ENCODE measurements at places on chromosomes 1 and 21.

DNA sequence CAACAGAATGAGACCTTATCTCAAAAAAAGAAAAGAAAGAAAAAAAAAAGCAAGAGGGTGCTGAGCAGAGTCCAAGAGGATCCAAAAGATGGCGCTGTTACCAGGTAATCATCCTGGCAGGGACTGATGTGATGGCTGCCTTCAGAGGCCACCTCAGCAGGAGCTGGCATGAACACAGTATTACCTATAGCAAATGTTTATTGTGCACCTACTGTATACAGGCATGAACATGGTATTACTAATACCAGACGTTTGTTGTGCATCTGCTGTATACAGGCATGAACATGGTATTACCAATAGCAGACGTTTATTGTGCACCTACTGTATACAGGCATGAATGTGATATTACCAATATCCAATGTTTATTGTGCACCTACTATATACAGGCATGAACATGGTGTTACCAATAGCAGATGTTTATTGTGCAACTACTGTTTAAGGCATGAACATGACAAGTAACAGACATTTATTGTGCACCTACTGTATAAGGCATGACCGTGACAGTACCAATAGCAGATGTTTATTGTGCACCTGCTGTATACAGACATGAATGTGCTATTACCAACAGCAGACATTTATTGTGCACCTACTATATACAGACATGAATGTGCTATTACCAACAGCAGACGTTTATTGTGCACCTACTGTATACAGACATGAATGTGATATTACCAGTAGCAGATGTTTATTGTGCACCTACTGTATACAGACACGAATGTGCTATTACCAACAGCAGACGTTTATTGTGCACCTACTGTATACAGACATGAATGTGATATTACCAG lies 115.1 kb upstream of the TMEM51 start:
- peak; percentile 67 for DNase-seq

GRCh38 chr1:100810360-100810759 lies 84.3 kb downstream of the EXTL2 start:
- DNase-seq = no peak

DNA sequence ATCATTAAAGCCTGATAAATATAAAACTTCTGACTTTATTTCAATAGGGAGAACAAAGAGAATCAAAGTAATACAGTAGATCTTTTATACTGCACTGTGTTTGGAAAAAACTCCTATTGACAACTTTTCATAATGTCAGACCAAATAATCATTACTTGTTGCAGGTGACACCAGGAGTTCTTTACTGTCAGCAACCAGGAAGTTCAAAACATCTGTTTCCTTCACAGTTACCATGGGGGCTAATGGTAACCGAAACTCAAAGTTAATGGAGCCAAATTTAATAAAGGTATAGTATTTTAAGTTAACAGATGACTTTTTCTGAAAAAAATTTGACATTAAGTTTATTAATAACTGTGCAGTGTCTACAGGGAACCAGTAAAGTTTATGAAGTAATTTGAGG lies 10.6 kb downstream of the EFCAB7 start:
- DNase-seq = no peak

DNA sequence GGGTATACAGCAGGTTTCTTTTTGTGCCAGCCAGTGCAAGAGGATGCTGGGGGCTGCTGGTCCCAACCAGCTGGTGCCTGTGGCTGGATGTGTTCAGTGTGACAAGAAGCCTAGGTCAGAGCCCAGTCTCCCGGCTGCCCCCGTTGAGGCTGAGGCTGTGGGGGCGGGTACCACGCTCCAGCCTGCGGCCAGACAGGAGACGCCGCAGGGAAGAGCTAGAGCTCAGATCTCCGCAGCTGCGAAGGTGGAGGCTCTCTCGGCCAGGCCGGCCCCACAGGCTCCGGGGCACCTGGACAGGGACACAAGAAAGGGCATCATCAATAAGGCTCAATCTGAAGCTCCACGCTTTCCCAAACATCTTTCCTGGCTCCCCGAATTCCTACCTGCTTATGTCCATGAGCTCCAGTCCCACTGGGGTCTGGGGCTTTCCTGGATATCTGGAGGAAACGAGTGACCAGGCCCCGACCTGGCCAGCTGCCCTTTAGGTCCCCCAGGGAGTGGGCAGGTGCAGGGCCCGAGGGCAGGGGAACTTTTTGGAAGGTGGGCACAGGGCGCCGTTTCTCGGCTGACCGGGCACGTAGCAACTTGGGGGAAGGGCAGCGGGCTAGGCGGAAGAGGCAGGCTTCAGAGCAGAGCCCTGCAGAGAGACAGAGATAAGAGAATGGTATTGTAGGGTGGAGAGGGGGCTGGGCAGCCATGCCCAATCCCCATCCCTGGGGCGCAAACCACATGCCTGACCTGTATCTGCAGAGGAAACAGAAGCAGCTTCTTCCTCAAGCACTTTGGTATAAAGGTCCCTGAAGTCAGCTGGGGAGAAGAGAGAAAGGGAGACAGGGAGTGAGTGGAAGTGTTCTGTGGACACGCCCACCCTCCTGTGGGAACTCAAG lies 7.4 kb downstream of the ENTREP3 start:
- peak; percentile 94 for DNase-seq

- no peak for DNase-seq
Observed at GRCh38 chr21:41032541-41032940, 135.4 kb upstream of the BACE2 start.

- DNase-seq = no peak
Observed at GRCh38 chr1:222547944-222548671, at the start of gene HHIPL2. Gene HHIPL2, minus strand, starts transcription at chr1:222548104. Its CDS starts 60 bp downstream, at chr1:222548044.

DNA sequence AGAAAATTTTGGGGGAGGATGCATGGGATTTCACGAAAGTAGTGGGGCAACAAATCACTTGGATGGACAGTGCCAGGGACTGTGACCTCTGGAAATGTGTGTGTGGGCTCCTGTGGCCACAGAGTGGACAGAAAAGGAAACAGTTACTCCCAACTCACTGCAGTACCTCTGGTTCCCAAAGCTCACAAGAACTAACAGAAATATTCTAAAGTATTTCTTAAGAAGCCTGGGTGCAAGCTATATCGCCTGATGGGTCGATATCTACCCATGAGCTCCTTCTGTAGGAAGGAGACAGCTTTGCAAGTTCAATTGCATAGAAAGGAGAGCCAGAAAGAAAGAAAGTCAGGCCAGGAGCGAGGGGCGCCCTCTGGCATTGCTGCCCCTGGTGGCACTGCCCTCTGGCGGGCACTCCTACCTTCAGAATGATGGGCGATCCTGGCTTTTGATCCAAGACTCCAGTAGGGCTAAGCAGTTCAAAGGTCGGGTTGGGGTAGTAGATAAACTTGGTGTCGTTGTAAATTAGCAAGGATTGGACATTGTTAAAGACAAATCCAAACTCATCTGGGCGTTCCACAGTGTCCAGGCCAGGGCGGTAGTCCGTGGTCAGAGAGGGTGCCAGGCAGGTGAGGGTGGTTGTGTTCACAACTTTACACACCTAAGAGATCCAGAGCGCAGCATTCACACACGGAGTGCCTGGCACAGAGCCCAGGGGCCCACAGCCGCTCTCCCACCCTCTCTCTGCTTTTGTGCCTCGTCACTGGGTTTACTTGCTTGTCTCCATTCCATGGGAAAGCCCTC lies 134.7 kb upstream of the CD34 start:
- DNase-seq = peak; percentile 18

- no peak for DNase-seq
Observed at GRCh38 chr1:88321706-88322105, 362.4 kb upstream of the PKN2 start.

- no peak for DNase-seq
Observed at GRCh38 chr1:199102239-199102638, 463.4 kb downstream of the PTPRC start.

DNA sequence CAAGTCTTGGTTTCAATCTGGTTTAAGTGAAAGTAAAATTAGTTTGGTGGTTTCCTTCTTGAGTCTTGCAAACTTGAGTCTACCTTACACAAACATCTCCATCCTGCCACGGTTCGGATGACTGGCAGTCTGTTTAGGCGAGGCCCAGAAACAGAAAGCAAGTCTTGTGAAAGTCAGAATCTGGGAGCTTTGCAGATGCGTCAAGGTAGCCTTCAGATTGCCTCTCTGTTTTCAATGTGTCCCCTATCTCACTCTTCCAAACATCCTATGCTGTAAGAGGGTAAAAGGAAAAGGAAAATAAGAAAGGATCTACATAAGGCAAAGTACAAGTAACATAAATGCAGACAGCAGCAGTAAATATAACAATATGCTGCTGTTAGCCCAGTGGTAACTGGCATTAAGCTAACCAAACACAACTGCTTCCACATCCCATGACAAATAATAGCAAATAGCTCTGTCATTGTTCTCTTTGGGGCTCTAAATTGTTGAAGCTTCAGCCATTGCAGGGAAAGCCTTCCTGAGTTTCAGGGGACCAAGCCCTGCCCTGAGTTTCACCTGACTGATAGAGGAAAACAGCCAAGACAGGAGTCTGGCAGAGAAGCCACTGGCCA lies 26.2 kb upstream of the C1orf105 start:
- DNase-seq = peak; percentile 32

- DNase-seq = no peak
Observed at GRCh38 chr1:76627498-76627897, 239.8 kb upstream of the ST6GALNAC5 start.

DNA sequence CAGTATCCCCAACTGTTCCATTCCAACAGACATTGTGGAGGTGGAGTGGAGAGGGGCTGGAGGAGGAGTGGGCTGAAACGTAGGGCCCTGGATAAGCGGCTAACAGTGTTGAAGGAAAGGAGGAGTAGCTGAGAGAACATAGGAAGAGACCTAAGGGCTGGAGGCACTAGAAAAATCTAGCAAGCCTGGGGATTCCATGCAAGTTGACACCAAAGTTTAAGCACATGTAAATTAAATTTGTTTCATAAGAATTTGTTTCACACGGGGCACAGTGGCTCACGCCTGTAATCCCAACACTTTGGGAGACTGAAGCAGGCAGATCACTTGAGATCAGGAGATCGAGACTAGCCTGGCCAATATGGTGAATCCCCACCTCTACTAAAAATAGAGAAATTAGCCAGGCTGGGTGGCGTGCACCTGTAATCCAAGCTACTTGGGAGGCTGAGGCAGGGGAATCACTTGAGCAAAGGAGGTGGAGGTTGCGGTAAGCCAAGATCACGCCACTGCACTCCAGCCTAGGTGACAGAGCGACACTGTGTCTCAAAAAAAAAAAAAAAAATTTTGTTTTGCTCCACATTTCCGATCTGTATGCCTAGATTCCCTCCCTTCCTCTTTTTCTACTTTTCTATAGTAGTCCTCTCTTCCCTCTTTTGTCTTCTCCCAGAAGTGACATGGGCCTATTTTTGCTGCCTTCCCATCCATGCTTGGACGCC lies 530 bp upstream of the CD244 start:
- peak; percentile 28 for DNase-seq

- DNase-seq = no peak
Observed at GRCh38 chr1:245179706-245180105, 24.9 kb downstream of the KIF26B start.

GRCh38 chr1:228475812-228476211 lies 11.4 kb upstream of the RNF187 start:
- peak; percentile 51 for DNase-seq

GRCh38 chr21:38760017-38760761 lies 45.5 kb upstream of the ETS2 start:
- DNase-seq = peak; percentile 86

- no peak for DNase-seq
Observed at GRCh38 chr1:14696761-14697160, 98.3 kb downstream of the KAZN start.

- DNase-seq = no peak
Observed at GRCh38 chr1:198611219-198611618, 27.6 kb upstream of the PTPRC start.

DNA sequence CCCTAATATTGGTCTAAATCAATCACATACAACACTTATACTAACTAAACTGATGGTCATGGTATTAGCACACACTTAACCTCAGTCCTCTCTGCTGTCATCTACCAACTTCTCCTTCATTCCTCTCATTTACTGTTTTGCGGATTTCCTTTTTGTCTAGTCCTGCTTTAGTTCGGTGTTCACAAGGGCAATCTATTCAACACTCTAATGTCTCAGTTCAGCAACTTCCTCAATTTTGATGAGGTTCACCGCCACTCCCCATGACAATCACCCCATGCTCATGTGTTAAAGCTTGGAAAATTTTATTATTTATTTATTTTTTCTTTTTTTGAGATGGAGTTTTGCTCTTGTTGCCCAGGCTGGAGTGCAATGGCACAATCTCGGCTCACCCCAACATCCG lies 301.1 kb downstream of the PTPRC start:
- DNase-seq = peak; percentile 57

- peak; percentile 41 for DNase-seq
Observed at GRCh38 chr1:243253211-243253925, 1.7 kb downstream of the CEP170 start.

- DNase-seq = no peak
Observed at GRCh38 chr1:218636548-218636947, 291.4 kb downstream of the TGFB2 start.

GRCh38 chr21:36555199-36555800 lies 75.4 kb upstream of the CLDN14 start:
- DNase-seq = no peak

- no peak for DNase-seq
Observed at GRCh38 chr1:194968916-194969315, 1639.3 kb downstream of the KCNT2 start.

DNA sequence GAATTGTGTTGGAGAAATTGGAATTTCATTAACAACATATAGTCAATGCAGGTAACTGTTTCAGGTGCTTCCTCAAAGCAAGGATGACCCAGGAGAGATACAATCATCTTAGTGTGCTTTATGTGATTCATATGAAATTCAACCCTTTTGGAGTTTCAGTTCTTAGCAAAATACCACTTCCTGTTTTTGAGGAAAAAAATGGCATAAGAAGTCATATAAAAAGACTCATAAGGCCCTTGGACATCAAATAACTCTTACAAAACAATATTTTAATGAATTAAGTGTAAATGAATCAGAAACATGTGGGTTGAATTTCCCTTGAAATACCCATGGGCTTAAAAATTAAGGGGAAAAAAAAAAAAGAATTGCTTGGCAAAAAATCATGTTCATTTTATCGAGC lies 926.6 kb downstream of the LTN1 start:
- DNase-seq = peak; percentile 19

DNA sequence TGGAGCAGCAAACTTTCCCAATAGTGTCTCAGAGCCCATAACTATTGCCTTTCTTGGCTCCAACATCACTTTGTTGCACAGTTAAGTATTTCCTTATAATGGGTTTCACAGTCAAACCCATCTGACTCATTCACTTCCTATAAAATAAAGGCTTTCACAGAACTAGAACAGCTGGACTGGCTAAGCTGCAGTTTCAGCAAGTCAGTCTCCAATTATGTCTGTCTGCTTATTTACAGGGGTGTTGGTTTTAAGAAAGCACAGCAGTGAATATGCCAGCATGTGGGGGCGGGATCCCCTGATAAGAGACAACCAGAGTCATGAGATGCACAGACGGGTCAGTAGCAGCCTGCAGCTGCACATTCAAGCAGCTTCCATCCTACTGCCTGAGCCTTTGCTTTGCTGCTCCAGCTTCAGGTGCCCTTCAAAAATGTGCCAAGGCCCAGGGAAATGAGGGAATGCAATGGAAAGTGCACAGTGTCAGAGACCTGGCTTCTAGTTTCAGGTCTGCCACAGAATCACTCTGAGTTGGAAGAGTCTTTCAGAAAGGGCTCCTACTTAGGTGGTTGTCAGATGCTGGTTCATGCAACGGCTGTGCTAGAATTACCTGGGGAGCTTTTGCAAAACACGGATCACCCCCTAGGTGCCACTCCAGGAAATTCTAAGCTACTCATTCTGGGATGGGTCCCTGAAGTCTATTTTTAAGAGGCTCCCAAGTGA lies 24.8 kb downstream of the RNF19B start:
- peak; percentile 92 for DNase-seq

- peak; percentile 73 for DNase-seq
Observed at GRCh38 chr1:31574749-31575368, 1.5 kb upstream of the TINAGL1 start.

Data from hematopoietic multipotent progenitor cell treated with erythropoietin and hydrocortisone succinate and interleukin-3 and kit ligand, for 4 days (in vitro differentiated cells).